ENCODE measurements at places on chromosomes 12 and 14.
A peak's percentile ranks its signal among the peaks of the same experiment; 100 is the strongest.

DNA sequence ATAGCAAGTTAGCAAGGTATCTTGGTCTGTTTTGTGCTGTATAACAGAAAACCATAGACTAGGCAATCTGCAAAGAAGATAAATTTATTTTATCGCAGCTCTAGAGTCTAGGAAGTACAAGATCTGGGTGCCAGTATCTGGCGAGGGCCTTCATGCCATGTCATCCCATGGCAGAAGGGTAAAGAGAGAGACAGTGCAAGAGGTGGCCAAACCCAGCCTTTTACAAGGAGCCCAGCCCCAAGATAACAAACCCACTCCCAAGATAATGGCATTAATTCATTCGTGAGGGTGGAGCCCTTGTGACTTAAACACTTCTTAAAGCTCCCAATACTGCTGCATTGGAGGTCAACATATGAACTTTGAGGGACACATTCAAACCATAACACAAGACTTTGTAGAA, 16.9 kb downstream of the RPS29 start:
- DNase-seq, result no peak

GRCh38 chr14:52259434-52259833, 8.1 kb upstream of the PTGDR start:
- DNase-seq, result no peak

- DNase-seq, result no peak
Measured at GRCh38 chr14:92590176-92590575, 76.6 kb downstream of the RIN3 start.

GRCh38 chr12:128707488-128707887, 116.3 kb downstream of the SLC15A4 start:
- no peak for DNase-seq

DNA sequence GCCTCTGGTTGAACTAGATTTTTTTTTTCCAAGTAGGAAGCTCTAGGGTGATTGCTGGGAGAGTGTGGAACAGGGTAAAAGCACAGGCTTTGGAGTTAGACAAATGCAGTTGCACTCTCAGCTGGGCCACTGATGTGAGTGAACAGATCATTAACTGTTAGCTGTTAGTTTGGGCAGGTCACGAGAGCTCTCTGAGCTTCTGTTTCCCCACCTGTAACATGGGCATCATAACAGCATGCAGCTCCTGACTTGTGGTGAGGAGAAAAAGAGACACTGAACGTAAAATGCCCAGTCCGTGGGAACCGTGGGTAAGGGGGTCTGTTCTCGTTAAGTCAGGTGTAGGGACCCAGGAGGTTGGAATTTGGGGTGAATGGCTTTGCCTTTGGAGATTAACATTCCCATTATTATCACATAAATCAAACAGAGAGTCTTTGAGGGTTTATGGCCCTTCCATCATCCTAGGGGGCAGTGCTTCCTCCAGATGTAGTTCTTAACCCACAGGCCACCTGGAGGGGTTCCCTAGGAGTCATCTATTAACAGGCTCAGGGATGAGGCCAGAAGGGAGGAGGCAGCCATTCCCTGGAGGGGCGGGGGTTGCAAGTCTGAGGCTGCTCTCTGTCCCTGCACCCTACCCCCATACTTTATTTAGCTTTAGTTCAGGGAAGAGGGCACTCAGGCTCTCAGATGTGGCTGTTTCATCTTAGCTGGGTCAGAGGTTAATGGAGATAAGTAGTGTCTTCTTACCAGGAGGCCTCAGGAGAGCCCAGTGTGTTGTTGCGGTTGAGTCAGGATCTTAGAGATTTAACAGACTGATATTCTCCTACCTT, 135.2 kb downstream of the DACT1 start:
- DNase-seq, result no peak

DNA sequence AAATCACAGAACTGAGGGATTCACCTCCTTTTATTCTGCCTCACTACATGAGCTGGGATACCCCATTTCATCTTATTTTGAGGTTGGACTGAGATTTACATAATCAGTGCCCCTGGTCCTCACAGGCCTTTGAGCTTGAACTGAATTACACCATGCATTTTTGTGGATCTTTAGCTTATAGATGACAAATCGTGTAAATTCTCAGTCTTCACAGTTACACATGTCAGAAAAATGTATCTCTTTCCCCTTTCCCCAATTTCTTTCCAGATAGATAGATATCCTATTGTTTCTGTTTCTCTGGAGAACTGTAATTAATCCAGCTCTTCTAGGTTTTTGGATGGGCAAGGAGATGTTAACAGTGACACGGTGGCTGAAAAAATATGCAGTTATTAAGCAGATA, 1778.9 kb upstream of the SEL1L start:
- DNase-seq, result no peak

DNA sequence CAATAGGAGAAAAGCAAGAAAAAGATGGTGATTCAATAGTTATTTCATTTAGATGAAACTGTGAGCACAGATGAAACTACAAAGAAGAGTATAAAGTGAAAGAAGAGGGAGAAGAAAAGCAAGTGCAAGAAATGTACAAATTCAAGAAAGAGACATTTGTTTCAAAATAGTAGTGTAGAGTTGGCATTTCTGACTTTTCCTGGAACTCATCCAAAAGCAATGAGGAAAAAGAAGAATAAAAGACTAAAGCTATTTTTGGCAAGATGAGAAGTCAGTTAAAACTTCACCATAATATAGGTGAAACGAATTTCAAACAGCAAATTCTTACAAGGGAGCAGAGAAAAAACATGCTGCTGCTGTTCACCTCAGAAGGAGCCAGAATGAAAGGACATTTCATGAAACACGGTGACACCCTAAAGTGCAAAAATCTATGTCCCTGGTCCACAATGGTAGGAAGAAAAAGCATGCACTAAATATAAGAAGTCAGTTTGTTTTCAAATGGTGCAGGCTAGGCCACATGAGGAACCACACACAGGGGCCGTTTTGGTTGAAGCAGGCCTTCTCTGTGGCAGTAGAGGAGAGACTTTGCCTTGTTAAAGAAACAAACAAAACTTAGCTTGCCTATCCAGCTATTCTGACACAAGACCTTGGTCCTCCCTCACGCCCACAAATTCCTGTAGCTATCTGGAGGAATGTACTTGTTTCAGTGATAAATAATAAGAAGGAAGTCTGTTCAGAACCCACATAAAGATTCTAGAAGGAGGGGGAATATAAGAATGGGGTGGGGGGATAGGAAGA, 11.1 kb upstream of the CMAS start:
- no peak for DNase-seq

DNA sequence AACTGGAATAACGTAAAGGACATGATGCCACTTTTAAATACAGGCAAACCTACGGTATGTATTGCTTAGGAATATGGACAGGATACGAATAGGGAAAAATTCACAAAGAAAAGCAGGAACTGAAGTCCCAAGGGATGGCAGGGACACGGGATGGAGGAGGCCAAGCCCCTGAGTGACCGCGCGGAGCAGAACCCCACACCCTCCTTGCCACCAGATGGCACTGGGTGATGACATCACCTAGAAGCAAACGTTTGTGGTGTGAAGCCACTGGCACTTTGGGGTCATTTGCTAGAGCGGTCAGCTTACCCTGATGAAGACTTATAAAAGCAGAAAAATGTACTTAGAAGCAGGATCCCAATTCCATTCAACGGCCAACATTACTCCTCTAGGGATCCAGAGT, 9.4 kb downstream of the DHX37 start:
- DNase-seq, result no peak

GRCh38 chr14:89889626-89890025, 64.9 kb downstream of the EFCAB11 start:
- no peak for DNase-seq

GRCh38 chr14:98951521-98952152, 320.4 kb downstream of the BCL11B start:
- DNase-seq, result no peak

- DNase-seq, result no peak
Measured at GRCh38 chr12:98446060-98446459, 69.3 kb upstream of the TMPO start.

- peak; percentile 48 for DNase-seq
Measured at GRCh38 chr12:116922194-116922897, 11.6 kb downstream of the FBXW8 start.

GRCh38 chr14:62364800-62365280, 602.6 kb downstream of the SNAPC1 start:
- DNase-seq, result no peak

DNA sequence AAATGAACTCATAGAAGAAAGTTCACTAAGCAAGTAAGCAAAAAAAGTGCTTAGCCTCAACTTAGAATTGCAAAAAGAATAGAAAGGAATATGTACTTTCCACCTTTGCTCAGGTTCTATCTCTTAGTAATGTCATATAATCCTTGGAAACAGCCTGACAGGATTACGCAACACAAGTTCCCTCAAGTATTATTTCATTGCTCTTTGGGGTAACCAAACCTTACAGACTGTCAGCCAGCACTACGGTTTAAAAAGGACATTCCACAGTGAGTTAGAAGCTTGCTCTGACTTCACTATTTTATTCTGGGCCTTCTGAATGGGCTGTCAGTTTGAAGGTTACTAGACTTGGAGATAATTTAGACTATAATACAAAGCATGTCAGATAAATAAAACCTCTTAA, 264.0 kb downstream of the ATXN7L3B start:
- DNase-seq, result no peak

DNA sequence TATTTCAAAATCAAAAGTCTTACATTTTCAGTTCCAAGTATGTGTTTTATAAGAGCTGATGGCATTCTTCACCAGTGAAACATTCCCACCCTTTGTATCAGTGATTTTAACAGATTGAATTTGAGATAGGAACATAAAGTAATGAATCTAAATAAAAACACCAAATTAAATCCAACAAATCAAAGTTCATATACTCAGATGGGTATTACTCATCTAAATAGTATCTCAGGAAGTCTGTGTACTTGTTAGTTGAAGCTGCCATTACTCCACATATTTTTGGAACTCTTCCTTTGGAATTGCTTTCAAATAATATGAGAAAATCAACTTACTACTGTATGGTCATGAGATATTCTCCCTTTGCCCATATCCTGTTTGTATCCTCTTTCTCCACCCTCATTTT, 89.1 kb downstream of the MIA2 start:
- no peak for DNase-seq

GRCh38 chr12:92292016-92292415, 146.4 kb upstream of the BTG1 start:
- DNase-seq, result no peak

DNA sequence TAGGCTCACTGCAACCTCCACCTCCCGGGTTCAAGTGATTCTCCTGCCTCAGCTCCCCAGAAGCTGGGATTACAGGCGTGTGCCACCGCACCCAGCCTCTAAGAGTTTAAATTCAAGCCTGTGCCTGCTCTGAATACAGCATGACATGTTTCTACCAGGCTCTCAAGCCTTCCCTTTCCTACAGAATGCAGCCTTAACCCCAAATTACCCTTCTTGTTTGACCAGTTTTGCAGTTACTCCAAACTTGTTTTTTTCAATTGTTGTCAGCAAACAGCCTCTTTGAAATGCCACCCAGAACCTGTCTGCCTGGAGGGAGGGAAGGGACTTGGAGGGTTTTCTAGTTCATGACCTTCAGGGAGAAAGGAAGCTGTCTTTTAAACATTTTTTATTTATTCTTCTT, 15.4 kb downstream of the GLTP start:
- DNase-seq, result no peak

GRCh38 chr14:70810621-70811020, 1.3 kb upstream of the MAP3K9 start:
- DNase-seq, result no peak

DNA sequence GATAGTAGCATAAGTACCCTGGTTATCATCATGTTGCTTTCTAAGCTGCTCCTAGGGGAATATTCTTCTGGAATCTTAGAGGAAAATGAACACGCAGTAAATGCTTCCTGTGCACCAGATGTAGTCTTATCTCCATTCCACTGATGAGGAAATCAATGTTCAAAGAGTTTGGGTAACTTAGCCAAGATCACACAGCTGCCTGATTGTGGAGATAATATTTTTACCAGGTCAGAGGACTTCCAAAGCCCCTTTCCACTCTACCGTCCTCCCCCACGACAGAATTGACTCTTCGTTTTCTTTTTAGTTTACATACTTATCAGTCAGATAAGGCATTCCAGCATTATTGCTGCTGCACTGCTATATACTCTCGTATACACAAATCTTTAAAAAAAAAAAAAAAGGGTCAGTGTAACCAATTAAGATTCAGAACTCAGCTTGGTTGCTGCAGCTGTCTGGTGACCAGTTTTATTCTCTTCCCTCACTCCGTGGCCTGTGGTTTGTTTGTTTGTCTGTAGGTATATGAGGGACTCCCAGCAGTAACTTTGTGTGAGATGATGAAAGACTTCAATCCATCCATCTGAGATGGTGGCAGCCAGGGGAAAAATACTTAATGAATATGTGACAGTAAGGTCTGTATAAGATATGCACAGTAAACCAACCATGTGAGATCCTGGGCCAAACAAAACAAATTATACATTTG, 110.5 kb downstream of the TGFB3 start:
- no peak for DNase-seq

- no peak for DNase-seq
Measured at GRCh38 chr12:12592930-12593329, 18.7 kb upstream of the CREBL2 start.

- DNase-seq, result no peak
Measured at GRCh38 chr12:27781680-27782079, 1.6 kb upstream of the MANSC4 start.

- no peak for DNase-seq
Measured at GRCh38 chr12:89932954-89933353, 224.3 kb upstream of the ATP2B1 start.

- no peak for DNase-seq
Measured at GRCh38 chr12:120997448-120997847, 18.8 kb downstream of the C12orf43 start.

DNA sequence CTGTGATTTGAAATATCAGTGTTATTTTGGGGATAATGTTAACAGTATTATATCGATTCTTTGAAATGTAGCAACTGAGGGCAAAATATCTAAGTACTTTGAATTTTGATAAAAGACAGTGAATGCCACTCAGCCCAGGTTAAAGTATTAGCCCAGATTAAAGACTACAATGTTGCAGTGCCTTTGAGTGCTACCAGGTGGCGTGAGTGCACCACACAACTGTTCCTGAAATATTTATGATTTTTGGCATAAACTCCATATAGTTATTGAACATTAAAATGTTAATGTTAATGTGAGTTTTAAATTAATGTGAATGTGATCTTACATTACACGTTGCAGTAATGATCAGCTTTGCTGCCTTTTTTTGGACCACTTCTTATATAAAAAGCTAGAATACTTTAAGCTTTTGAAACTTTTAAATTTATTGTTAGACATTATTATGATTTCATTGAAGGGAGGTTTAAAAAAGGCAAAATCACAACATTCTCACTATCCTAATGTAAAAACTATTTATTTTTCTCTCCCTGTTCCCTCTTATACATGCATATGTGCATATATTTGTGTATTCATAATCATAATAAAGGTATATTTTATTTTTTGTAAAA, 22.5 kb downstream of the MRPS35 start:
- peak; percentile 28 for DNase-seq

Measured in GM13977 (cell line).